Activated naive CD4-positive, alpha-beta T cell treated with anti-CD3 and anti-CD28 coated beads, Interleukin-2, amount 50 U/mL, for 16 hours (primary cell): ENCODE measurements at places on chromosomes 13 and 19.
A peak's percentile ranks its signal among the peaks of the same experiment; 100 is the strongest.

- peak; percentile 84 for DNase-seq
Observed at GRCh38 chr19:19643158-19644053, at the start of gene GMIP. Gene GMIP (minus strand): TSS chr19:19643657. CDS start chr19:19643529, 128 bp downstream.

GRCh38 chr19:38503077-38503410, 69.6 kb downstream of the RYR1 start:
- DNase-seq, result no peak

- DNase-seq, result peak; percentile 45
Observed at GRCh38 chr13:48562296-48563066, 29.6 kb upstream of the RCBTB2 start.

DNA sequence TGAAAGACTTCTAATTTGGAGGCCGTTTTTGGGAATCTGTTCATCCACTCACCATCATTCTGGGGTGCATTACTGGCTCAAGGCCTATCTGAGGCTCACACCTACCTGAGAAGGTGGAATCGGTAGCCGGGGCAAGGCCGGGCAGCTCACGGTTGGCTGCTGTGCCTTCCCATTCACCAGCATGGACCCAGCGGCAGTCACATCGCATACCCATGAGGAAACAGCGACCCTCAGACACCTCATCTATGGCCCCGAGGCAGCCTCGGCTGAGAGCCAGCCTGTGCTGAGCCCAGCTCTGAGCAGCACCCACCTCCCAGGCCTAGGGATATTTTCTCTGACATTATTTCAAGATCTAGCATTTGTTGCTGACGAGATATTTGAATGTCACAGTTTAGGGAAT, 130.5 kb downstream of the ATP11A start:
- no peak for DNase-seq

DNA sequence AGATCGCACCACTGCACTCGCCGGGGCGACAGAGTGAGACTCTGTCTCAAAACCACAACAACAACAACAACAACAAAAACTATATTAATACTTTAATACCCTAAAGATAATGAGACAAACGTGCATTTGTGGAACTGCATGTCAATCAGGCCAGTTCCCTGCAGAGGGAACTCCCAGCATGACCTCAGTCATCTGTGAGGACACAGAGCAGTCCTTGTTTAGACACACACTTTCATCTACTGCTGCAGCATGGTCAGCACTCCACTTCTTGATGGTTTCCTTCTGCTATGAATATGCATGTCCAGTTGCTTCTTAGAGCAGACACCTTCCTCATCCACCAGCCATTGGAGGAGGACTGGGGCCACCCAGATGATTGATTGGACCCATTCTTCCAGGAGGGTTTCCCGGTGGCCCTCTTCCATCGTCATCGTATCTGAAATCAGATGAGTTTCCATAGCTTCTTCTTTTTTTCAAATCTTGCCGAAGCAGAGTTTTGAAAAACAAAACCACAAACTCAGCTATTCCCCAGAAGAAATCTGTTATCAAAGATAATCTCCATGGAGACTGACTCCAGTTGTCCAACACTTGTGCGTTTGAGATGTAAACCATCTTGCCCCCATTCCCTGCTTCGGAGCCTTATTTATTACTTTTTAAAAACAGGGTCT, 26.5 kb downstream of the ZNF607 start:
- no peak for DNase-seq

DNA sequence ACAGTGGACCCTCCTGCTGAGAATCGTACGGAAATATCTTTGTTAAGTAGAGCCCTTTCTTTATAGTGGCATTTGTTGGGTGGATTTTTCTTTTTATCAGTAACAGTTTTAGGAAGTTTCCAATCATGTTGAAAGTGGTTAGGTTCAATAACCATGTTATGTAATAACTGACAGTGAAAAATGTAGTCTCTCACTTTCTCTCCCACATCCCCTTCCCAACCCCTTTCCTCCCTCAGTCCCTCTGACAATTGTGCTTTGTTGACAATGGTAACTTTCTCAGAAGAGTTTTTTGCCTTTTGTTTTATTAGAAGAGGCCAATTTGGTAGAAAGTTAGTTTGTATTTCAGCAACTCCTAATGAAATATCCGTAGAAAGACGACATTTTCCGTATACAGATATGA, 77.8 kb upstream of the SLAIN1 start:
- DNase-seq, result no peak

- no peak for DNase-seq
Observed at GRCh38 chr13:107643615-107644014, 571.7 kb downstream of the LIG4 start.

DNA sequence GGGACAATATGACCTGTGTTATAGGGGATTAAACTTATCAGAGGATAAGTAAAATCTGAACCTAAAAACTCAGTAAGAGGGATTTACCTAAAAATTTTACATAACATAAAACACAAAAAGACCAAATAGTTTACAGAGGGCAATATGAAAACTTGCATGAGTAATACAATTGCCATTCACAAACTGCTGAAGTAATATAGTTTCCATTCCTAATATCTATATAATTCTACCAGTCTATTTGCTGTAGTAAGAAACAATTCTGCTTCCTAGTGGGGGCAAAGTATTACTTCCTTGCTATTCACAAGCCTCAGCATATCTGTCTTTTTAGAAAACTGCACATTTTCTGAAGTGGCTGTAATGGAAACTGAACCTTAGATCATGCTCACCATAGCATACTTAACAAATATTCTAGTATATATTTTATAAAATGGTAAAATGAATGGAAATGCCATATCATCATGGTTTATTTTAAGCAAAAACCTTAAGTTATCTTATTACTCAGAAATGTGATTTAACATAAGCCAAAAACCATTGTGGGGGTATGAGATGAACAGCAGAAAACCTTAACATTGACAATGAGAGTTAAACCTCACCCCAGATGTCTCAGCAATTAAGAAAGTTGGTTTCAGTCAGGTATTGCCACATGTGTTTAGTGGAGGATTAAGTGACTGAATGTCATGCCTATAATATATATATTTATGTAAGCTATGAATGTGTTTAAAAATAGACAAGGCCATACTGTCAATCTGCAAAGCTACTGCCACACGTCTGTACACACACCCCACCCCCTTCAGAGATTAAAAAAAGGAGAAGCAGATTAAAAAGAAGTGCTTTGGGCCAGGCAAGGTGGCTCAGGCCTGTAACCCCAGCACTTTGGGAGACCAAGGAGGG, 136.8 kb downstream of the MIPEP start:
- DNase-seq, result no peak

- DNase-seq, result no peak
Observed at GRCh38 chr19:53517114-53517741, 20.7 kb upstream of the ZNF331 start.

DNA sequence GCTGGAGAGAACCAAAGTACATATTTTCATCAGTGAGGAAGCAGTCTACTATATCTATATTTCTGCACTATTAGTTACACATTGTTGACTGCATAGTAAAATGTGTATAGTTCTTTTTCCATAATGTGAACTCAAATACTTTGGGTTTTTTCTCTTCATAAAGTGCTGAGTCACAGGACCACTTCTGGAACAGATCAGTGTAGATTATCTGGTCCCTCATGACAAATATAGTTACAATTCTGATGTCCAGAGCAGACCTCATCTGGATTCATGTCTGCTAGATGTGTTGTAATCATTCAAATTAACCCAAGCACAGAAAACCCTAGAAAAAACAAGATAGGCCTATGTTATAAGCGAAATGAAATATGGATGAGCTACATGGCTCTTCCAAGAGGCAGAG, 171.4 kb downstream of the SUCLA2 start:
- no peak for DNase-seq

DNA sequence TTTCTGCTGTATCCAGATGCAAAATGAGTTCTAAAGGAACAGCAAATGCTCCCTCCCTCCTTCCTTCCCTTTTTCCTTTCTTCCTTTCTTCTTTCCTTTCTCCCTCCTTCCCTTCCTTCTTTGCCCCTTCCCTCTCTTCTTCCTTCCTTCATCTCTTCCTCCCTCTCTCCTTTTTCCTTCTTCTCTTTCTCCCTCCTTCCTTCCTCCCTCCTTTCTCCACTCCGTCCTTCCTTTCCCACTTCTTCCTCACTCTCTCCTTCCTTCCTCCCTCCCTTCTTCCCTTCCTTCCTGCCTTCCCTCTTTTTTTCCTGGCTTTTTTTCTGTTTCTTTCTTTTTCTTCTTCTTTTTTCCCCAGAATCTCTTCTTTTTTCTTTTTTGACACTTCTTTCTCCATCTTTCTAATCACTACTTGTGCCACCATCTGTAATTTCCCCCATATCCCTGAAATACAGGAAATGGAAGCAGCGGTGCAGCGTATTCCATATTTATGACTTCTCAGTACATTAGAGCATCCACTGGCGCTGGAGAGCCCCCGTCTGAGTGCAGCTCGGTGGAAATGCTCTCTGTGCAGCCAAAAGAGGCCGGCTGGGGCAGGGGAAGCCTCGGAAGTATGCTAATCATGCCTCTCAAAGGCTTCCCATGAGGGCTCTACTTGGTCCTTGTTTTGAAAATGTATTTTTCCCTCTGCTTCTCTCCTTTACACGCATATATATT, 275.6 kb downstream of the TSHZ3 start:
- no peak for DNase-seq

GRCh38 chr13:113410472-113411201, 42.7 kb downstream of the ADPRHL1 start:
- DNase-seq, result no peak

DNA sequence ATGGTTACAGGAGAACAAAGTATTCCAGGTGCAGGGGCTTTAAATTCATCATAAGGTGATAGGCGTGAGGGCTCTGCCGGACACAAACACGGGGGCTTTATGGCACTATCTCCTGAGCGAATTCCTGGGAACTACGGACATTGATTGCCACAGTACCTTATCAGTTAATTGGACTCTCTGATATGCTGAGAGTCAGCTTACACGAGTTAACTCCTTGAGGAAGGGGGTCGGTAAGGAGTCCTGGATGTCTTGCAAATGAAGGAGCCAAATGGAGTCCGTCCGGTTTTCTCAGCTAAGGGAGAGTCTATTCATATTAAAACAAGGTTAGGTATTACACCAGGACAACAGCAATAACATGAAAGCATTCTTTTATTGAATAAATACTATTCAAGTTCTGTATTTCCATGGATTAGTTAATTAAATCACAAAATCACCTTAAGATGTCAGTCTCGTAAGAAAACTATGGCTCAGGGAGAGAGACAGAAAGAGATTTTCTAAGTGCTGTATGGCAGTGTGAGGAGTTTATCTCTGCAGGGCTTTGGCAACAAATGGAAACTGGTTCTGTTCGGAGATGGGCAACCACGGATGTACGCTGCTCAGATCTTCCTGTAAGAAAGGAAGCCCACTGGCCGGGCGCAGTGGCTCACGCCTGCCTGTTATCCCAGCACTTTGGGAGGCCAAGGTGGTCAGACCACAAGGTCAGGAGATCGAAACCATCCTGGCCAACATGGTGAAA, 26.2 kb upstream of the HIF3A start:
- DNase-seq, result no peak

GRCh38 chr13:39259371-39260140, 221.3 kb downstream of the NHLRC3 start:
- peak; percentile 10 for DNase-seq

GRCh38 chr19:4851551-4852290, 15.7 kb downstream of the PLIN3 start:
- peak; percentile 77 for DNase-seq

DNA sequence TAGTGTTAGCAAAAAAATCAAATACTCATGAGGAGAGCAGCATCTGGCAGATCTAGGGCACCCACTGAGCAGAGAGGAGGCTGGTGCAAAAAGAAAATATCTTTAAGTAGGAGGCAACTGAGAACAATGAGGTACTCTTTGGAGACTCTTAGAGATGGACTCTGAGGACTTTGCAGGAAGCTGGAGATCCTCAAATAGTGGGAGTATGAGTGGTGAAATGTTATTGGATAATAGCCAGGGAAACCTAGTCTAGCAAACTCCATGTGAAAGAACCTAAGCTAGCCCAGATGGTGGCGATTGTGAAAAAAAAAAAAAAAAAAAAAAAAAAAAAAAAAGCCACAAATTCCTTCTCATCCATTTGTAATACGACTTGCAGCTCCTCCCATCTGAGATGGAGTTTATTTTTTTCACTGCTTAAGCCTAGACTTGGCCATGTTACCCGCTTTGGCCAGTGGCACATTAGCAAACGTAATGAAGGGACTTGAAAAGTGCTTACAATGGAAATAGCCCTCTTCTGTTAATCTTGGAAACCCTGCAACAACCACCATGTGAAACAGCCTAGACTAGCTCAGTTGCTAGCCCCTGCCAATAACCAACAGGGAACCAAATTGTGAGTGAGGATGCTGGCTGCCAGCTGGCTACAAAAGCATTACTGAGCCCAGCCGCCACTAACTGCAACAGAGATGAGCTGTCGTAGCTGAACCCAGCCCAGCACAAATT, 476.2 kb downstream of the KLF12 start:
- no peak for DNase-seq

DNA sequence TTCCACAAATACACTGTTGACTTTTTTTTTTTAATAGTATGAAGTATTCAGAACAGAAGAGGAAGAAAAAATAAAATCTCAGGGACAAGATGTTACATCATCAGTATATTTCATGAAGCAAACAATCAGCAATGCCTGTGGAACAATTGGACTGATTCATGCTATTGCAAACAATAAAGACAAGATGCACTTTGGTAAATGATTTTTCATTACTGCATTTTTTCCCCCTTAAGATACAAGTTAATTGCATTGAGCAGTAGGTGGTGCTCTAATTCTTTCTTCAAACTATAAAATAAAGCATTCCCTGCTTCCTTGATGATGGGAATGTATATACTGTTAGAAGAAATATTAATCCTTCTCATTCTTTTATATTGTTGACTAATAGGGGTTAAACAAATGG, 17.1 kb downstream of the UCHL3 start:
- no peak for DNase-seq

- no peak for DNase-seq
Observed at GRCh38 chr13:101838323-101838722, 385.8 kb downstream of the ITGBL1 start.

- DNase-seq, result no peak
Observed at GRCh38 chr13:45224176-45224575, 23.3 kb upstream of the KCTD4 start.
